ENCODE measurements at places on chromosomes 4 and X.

- no peak for DNase-seq
Observed at GRCh38 chr4:173370130-173370476, 651 bp upstream of the SAP30 start.

DNA sequence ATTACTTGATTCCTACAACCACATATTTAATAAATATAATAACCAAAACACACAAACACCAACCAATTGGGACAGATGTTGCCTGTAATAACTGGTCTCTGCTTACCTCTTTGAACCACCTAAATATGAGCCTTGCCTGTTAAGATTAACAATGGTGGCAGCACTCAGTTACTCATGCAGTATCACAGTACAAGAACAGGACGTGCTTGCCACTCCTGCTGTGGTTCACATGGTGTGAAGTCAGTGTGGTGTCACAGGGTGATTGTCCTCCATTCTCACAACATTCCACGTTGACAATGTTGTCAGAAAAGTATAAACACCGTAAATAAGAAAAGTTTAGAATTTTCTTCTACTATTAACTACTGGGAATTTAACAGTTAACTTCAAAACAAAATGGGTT, 365.0 kb downstream of the PPP3CA start:
- no peak for DNase-seq

GRCh38 chr4:76897536-76898384, at the start of gene SOWAHB:
Gene SOWAHB, minus strand, starts transcription at chr4:76898144. Its CDS starts 295 bp downstream, at chr4:76897849.
- DNase-seq, result peak; percentile 21

DNA sequence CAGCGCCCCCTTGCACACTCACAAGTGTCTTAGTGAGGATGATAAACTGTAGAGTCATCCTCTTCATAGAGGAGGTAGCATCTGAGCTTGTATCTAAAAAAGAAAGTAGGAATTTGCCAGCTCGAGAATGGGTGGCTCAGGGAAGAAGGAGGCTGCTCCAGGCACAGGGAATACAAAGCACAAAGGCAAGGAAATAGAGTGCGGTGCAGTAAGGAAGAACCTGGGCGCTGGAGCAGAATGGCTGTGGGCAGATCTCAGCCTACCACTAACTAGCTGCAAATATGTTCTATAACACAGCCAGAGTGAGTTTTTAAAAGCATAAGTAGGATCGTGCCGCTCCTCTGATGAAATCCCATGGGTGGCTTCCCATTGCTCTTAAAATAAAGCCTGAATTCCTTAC, 61.6 kb upstream of the MAPK10 start:
- no peak for DNase-seq

GRCh38 chrX:8743126-8743732, 11.3 kb upstream of the ANOS1 start:
- DNase-seq, result peak; percentile 30

GRCh38 chr4:106627051-106627450, 258.5 kb upstream of the GIMD1 start:
- no peak for DNase-seq

- no peak for DNase-seq
Observed at GRCh38 chrX:7108030-7108429, 39.5 kb upstream of the STS start.

- DNase-seq, result no peak
Observed at GRCh38 chrX:108347800-108348199, 90.4 kb downstream of the COL4A6 start.

DNA sequence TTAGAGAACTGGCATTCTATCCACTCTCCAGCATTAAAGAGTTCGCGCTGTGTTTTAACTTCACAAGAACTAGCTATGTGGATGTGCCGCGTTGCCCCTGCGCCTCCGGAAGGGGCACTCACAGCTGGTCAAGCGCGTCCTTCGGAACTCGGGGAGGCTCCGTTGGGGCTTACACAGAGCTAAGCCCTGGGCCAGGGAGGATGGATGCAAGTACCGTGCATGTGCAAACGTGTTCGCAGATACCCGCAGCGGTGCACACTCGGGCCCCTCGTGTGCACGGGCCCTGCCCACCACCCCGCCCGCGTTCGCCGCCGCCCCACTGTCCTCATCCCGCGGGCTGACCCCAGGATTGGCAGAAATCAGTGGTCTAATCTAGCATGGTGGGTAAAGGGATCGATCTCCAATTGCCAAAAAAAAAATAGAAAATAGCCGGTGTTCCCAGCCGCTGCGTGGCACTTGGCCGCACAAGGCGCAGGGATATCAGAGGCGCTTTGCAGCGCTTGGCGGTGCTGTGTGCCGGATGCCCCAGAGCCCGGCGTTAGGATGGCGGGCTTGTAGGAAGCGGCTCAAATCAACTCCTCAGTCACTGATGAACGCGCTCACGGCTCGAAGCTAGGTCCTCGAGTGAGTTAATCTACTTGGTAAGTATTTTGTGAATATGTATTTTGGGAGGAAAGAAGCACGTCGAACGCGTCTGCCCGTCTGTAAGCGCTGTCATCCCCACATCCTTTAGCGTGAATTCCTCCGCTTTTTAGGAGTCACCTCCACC, 989 bp upstream of the PCDH10 start:
- DNase-seq, result no peak

DNA sequence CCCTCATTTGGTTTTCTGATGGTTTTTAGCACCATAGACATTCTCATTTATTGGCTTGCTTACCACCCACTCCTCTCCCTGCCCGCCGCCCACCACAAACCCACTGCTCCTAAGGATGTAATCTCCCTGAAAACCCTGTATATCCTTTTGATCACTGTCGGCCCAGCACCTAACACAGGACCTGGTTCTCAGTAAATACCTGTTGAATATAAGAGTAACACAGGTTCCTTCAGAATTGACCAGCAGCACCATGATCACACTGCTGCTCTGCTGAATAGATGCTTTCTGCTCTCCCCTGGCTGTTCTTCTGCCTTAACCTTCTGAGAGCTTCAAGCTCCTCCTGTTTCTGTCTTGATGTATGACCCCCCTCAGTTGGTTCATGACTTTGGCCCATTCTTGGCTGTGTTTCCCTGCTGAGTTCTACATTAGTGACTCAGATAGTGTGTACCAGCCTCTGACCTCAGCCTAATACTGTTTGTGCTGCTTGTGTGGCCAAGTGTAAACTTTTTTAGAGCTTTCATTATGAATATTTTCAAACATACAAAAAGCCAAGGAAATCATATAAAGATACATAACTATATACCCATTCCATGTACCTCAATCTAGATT, 265.3 kb downstream of the FRMPD4 start:
- no peak for DNase-seq

GRCh38 chrX:13272426-13272825, 47.4 kb downstream of the ATXN3L start:
- DNase-seq, result no peak

DNA sequence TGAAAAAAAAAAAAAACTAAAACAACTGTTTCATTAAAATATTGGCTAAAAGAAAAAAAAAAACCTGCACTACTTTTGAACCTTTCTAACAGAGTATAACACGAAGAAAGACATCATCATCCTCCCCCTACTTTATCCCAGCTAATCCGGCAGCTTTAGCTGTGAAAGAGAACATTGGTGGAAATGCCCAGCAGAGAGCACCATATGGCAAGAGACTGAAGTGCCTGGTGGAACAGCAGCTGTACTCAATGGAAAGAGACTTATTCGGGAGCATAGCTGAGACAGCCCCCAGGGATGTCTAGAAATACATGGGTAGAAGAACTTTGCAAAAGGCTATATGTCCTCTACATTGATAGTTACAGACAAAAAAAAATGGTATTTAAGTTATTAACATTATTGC, 30.3 kb downstream of the STPG2 start:
- no peak for DNase-seq

DNA sequence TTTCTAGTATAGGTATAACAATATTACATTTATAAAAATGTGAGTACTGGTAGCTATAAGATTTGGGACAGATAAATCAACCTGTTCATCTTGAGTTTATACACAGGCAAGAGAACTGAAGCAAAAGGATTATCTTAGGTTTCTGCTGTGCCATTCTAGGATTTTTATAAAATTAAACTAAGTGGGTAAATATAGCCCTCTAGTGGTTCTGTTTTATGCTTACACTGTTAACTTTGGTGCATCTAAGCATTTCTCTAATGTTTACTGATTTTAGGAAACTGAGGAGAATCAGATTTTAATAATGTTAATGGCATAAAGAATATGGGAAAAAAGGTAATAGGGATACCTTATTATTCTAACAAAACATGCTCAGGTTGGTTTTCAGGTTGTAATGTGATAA, 1.1 kb upstream of the RRH start:
- no peak for DNase-seq

DNA sequence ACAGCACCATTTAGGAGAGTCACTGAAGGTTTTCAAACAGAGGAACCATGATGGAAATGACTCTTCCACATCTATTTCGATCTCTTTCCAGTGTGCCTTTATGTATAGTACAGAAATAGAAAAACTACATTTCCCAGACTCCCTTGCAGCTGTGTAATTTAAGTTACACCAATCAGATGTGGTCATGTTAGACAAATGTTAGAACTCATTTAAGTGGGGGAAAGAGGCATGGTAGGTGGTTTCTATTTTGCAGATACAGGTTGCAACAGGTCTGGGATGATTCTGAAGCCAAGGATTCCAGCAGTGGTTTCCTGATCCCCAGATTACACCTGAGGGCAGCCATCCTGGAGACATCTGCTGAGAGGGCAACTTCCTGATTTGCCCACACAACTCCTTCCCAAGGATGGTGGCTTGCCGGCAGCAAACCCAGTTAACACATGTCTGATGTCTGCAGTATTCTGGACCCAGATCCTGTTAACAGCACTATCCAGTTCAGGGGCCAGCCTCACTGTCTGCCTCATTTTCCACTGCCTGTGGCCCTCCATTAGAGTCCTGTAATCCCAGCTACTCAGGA, 38.7 kb upstream of the PDK3 start:
- no peak for DNase-seq

GRCh38 chr4:17531538-17532285, 16.7 kb downstream of the CLRN2 start:
- no peak for DNase-seq

- DNase-seq, result no peak
Observed at GRCh38 chrX:141969706-141970105, 66.0 kb downstream of the MAGEC1 start.

GRCh38 chr4:80265571-80266252, 752 bp upstream of the FGF5 start:
- DNase-seq, result no peak

GRCh38 chr4:1598206-1599025, 85.7 kb downstream of the FAM53A start:
- no peak for DNase-seq

DNA sequence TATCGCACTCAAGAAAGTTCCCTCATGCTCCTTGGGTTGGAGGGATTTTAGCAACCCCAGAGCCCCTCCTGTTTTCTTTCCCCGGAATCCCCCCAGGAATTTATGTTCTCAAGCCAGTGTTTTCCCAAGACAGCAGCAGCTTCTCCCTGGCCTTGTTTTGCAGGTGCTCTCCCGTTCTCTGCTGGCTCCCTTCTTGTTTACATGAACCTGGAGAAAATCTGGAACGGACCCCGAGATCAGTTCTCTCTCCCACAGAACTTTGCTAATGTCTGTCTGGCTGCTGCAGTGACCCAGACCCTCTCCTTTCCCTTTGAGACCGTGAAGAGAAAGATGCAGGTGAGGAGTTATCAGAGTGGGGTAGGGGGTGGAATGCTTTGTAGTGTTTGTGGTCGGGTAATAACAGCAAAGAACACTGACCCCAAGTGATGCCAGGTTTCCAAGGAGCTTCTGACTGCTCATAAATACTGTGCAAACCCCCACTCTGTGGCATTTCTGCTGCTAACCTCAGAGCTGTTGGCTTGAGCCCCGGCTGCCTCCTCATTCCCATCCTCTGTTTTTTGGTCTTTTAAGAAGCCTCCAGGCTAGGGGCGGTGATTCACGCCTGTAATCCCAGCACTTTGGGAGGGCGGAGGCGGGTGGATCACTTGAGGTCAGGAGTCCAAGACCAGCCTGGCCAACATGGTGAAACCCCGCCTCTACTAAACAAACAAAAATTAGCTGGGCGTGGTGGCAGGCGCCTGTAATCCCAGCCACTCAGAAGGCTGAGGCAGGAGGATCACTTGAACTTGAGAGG, 11.1 kb downstream of the SLC25A43 start:
- DNase-seq, result no peak

DNA sequence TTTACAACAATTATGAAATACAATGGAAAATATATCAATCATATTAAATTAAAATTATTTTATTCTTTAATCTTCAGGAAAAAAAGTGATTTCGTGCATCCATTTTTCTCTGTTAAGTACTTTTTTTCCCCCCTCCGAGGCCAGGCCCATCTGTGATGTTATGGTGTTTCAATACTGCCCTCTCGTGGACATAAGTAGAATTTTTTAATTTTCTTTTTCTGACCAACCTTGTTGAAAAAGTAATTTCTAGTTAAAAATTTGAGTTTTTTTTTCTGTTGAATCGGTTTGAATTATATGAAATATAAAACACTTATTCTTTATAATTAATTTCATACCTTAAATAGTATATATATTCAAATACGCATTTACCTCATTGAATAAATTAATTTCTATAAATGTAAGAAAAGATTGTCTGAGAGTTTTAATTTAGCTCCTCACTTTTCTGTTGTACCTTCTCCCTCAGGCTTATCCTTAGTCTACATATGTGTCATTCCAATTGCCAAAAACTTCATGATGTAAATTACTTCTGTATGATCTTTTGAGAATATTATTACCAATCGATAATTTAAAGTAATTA, 175.8 kb upstream of the TECRL start:
- DNase-seq, result no peak

DNA sequence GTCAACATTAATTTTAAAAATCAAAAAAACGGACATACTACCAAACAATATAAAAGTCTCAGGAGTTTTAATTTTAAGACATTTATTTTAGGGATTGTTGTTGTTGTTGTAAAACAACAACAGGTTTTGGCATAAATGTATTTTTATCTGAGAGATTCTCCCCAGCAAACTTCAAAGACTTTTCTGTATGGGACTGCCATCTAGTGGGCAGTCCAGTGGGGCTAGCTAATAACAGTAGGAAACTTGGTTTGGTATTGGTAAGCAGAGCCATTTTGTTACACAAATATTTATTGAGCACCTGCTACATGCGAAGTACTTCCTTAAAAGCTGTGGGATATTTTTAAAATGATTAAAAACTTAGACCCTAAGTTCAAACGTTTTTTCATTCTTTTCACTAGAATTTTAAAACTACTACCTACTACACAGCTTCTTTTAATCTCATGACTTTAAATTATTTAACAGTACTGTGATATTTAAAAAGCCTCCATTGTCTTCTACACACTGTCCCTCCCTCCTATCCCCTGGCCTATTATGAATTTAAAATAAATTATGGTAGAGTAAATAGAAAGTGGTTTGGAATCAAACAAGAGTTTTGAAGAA, 1028.4 kb upstream of the INTU start:
- no peak for DNase-seq

DNA sequence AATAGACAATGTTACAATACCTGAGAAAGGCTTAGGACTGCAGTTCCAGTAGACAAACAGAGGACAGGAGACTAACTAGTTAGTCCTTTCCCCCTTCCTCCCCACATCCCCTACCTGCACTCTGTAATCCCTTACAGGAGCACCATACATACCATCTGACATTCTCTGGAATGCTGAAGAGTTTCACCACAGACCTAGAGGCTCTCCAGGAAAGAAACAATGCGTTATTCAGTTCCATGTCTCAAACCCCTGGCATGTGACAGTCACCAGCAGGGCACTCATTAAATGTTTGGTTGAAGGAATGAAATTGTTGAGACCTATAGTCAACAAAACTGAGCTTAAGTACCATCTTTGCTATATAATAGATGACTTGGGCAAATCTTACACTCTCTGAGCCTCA, 100.2 kb upstream of the USP38 start:
- DNase-seq, result no peak
